ENCODE measurements at places on chromosomes 12 and 14. TPM values are rescaled to one million over a fixed set of nuclear protein-coding genes. Genes with fewer than 3 reads are reported as not detected.

The KCNC2 gene
- not detected for polyA plus RNA-seq

The KCNJ8 gene
- polyA plus RNA-seq, result 0.79 TPM

The TBC1D30 gene
- polyA plus RNA-seq, result 0.67 TPM

The LTB4R2 gene
- 8.4 TPM for polyA plus RNA-seq

The OTOGL gene
- polyA plus RNA-seq, result not detected

The CLMN gene
- polyA plus RNA-seq, result 2.9 TPM

The C12orf75 gene
- 202 TPM for polyA plus RNA-seq

The CLEC7A gene
- polyA plus RNA-seq, result not detected

The ADAM21 gene
- polyA plus RNA-seq, result 0.04 TPM

- DNase-seq, result no peak
Observed at GRCh38 chr12:6265038-6265405, 45.5 kb upstream of the PLEKHG6 start.

GRCh38 chr12:93126069-93126474, 197.0 kb upstream of the EEA1 start:
- no peak for DNase-seq

DNA sequence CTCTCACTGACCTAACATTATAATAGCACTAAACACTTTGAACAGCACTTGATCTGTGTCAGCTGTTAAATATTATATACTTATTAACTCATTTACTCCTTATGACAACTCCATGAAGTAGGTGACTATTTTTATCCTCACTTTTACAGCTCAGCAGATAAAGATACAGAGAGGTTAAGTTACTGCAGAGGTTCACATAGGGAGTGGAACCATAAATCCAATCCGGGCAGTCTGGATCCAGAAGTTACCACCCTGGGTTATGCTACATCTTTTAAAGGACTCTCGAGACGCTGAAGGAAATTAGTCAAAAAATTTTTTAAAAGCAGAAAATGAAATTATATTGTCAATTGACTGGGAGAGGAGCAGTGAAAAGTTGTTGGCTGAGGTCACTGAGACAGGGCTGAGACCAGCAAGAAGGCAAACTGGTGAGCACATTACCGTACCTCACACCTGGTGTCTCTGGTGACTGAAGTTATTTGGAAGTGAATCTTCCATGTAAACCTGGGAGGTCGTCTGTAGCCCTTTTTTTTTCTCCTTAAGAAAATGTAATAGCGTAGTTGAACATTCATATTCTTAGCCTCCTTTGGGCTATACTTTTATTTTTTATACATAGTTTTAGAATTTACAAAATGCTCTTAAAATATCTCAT, 1.2 kb upstream of the RIMKLB start:
- no peak for DNase-seq

DNA sequence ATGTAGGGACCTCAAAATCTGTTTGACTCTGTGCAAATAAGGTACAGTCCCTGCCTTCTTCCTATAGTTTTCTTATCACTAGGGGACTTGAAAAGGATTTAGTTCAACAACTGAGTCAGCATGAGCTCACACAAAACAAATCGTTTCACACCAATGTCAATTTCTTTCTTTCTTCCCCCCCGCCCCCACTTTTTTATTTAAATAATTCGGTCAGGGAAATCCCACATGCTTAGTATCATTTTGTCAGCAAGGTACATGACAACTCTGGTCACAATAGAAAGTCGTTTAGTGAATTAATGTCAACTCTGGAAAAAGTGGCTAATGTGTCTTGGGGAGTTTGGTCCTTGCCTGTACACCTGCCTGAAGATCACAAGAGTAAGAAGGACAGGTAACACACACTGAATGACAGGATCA, 232.2 kb upstream of the PLEKHG7 start:
- no peak for DNase-seq

DNA sequence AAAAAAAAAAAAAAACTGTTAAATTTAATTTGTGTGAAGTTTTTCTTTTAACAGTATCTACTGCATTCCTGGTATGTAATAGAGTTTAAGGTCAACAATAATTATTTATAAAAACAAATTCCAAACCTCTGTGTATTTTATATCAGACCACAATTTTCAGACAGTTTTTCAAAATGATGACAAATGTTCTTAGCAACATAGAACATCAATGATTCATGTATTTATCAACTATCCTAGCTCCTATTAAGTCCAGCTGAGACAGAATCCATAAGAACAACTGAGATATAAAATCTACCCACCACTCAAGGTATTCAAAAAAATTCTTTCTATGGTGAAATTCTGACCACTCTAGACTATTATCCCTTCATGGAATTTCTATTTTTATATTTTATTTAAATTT, 144.5 kb downstream of the EPS8 start:
- DNase-seq, result no peak

- DNase-seq, result no peak
Observed at GRCh38 chr12:19190292-19191031, 60.9 kb downstream of the PLEKHA5 start.

- DNase-seq, result no peak
Observed at GRCh38 chr12:85423947-85424346, 143.9 kb downstream of the ALX1 start.

DNA sequence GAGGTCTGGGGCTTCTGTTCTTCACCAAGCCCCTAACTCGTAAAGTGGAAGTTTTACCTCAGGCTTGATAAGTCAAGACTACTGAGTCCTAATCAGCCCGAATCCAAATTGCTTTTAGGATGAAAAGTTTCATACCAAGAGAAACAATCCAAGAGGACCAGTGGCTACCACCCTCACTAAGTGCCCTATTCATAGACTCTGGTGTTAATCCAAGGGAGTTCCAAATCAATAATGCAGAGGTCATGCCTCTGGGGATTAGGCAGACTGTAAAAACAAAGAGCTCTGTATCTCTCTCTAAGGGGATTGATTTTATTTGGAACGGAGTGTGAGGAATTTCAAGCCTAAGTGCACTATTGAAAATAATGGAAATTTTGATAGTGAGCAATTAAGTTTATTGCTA, 76.3 kb upstream of the LMNTD1 start:
- no peak for DNase-seq

DNA sequence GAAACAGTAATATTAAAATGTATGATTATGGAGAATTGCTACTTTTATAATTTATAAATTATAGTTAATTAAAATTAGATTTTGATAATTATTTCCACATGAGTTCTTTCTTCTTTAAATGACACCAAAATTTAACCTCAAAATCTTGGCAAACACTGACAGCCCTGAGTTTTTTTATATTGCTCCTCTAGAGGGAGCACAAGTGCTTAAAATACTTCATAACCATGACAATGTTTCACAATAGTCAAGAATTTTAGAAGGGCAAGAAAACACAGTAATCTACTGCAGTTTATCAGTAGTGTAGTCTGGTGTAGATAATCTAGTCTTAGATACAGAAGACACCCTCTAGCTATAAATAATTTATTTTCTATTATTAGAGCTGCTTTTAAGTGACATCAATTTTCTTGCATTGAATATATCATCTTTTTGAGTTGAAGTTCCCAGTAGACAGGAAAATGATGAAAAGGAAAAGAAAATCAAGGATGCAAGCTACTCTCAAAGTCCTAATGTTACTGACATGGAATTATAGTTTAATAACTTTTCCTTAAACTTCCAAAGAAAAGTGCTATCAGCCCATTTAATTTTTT, 14.3 kb upstream of the PTGER2 start:
- DNase-seq, result peak; percentile 47

DNA sequence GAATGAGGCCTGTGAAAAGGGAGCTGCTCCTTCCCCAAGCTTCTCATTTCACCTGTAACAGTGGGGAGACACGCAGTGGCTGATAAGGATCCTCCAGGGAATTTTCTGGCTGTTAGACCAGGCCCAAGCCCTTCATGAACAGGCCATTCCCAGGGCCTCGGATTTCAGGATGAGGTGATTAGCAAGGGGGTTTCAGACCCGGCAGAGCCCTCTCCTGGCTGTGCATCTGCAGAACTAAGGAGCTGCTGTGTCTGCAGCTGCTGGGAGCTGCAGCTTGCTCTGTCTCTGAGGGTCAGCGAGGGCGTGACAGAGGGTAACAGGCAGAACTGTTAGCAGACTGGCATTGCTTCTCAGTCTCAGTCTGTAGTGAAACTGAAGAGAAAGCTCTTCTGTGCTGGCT, 110.4 kb downstream of the KCNA5 start:
- no peak for DNase-seq

DNA sequence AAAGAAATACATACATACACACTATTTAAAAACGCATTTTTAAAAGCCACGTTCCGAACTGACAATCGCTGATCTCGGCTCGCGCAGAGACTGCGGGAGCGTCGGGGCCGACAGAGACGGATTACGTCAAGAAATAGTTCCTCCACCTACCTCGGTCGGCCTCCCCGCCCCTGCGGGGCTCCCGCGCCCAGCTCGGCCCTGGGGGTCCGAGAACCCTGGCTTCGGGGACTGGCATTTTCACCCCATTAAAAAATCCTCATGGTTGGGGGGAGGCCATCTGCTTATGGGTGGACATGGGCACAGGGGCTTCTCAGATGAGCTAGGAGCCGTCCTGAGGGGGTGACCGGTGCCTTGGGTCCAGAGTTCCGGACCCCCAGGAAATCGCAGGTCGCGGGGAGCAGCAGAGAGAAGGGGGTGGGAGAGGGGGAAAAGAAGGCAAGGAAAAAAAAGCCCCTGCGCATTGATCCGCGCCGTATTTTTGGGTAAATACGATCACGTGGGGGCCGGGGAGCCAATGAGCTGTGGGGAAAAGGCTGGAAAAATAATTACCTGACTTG, 324 bp upstream of the HOXC9 start:
- DNase-seq, result peak; percentile 82

DNA sequence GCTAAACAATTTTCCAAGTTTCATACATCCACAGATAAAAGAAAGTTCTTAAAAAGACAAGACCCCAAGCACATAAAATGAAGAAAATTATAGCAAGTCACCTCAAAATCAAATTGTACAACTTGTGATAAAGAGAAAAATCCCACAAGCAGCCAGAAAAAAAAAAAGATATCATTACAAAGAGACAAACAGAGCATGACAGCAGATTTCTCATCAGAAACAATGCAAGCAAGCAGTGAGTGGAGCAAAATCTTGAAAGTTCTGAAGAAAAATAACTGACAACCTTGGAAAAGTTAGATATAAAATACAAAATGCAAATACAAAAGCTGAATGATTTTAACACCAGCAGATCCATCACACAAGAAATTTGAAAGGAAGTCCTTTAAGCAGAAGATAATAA, 194.5 kb upstream of the SOX5 start:
- no peak for DNase-seq

DNA sequence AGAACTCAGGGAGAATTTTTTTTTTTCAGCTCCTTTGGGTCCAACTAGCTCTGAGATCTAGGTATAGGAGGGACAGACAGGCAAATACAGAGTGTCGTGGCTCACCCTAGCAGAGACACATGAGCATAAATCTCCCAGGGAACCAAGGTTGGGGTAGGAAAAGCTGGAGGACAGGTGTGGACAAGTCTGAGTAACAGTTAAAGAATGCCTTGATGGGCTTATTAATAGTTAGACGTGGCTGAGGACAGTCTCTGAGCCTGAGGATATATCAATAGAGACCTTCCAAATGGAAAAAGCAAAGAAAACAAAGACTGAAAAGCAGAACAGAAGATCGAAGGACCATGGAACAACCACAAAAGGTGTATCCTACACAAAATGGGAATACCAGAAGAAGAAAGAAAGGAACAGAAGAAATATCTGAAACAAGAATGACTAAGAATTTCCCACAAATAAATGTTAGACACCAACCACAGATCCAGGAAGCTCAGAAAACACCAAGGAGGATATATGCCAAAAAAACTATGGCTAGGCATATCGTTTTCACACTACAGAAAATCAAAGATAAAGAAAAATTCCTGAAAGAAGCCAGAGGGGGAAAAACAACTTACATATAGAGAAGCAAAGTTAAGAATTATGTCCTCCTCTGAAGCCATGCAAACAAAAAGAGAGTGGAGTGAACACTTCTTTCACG, 80.9 kb downstream of the PTPRB start:
- DNase-seq, result no peak

DNA sequence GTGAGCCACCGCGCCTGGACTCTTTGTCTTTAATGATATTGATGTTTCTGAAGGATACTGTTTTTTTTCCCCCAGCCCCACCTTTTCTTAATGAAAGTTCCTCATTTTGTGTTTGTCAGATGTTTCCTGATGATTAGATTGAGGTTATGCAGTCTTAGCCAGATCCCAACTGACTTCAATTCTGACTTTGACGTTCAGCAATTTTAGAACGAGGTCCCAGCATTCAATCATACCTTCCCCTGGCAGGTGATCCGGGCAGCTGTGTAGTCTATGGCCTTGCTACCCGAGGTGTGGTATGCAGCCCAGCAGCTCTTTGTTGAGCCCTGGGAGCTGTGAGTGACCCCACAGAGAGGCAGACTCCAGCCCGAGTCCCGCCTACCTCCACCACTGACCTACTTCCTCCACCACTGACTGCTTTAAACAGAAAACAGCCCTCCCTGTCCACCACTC, 82.7 kb downstream of the LGMN start:
- DNase-seq, result no peak

DNA sequence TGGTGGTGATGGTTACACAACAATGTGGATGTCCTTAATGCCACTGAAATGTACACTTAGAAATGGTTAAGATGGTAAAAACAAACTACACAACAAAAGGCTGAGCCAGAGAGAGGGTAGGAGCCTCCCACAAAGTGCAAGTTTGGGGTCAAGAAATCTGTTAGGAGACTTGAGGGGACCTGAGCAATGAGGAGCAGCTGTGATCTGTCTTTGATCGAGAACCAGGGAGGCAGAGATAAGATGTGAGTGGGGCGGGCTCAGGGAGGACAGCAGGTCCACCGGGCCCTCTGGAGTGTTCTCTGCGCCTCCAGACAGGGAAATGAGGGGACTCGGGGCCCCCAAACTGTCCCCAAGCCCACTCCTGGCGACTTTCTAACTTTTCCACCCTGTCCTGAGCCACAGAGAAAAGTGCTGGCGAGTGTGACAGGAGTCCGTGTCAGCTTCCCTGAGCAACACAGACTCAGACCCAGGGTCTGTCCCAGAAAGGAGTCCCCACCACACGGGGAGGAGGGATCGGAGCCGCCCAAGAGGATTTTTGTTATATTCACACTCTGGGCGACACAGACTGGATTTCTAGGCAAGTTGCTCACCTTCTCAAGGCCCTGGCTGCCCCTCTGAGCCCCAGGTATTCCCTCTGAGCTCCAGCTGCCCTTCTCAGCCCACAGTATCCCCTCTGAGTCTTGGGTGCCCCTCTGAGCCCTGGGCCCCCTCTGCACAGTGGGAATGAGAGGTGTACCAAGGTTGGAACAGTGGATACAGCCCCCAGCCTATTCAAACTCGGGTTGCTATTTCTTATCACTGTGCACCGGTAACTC, 11.5 kb upstream of the SCARB1 start:
- DNase-seq, result no peak

GRCh38 chr12:132447327-132447720, 42.6 kb upstream of the FBRSL1 start:
- no peak for DNase-seq

GRCh38 chr12:86950043-86950442, 693.9 kb upstream of the MGAT4C start:
- no peak for DNase-seq

DNA sequence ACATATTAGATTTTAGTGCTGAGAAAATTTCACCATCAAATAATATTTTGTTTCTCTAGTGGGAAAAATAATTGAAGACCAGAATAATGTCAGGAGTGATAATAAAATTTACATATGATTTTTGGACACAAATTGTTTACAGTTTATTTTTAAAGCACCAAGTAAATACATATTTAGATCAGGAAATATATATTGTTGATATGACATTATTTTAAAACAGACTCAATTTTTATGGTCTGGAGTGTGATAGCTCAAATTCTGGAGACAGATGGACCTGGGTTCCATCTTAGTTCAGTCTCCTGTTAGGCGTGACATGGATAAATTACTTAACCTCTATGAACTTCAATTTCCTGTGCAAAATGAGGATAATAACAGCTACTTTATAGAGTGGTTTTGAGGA, 135.4 kb downstream of the TPH2 start:
- no peak for DNase-seq
